ENCODE measurements at places on chromosomes 12 and 14.

GRCh38 chr12:106345746-106346145, 11.8 kb upstream of the POLR3B start:
- DNase-seq, result peak; percentile 13

- DNase-seq, result no peak
Measured at GRCh38 chr14:89428546-89429198, 11.6 kb upstream of the FOXN3 start.

GRCh38 chr14:56666716-56667115, 87.1 kb downstream of the TMEM260 start:
- no peak for DNase-seq

DNA sequence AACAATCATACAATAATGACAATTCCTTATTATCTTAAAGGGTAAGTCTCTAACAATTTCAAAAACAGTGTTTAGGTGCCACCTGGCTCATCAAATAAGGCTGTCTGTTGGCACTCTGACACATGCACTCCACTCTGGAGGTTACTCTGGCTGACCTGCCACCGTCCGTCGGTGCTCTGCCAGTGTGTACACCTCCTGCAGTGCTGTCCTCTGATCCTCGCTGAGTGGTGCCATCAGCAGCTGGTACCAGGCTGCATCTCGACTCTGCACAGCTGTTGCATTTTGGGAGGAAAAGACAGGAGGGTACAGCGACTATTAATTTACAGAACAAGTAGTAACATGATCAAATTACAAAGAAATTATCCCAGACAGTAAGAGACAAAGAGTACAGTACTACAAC, 63.9 kb downstream of the IPO8 start:
- DNase-seq, result no peak

DNA sequence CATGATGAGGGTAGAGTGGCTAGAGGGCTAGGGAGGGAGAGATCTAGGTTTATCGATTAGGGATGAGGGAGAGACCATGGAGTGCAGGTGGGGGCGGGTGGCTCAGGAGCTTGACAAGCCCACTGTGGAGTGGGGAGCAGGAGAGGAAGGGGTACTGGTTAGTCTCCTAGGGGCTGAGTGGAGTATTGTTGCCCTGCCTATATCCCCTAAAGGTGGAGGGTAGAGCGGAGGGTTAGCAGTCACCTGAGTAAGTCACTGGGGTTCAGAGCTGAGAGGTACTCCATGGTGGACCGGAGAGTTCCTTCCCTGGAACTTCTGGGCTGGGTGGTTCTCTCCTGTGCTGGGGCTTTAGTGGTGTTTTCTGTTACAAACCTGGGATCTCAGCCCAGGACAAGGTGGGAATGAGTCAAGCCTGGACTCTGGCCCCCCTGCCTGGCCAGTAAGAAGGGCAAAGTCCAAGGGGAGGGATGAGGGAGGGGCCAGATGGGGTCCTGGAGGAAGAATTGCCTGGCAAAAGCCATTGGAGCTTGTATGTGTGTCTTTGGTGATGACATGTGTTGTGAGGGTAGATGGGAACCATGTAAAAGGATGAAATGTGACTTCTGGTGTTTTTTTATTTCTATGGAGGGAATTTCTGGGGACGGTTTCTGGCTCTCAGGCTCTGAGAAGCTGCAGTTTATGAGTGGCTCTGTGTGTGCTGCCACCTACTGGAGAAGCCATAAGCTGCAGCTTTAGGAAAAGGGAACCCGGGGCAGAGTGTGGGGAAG, at the start of gene CIDEB:
Gene CIDEB, minus strand, starts transcription at position 403 of the 767 bp plus-strand sequence. Its CDS starts 119 bp downstream, at position 284.
- DNase-seq, result peak; percentile 72

DNA sequence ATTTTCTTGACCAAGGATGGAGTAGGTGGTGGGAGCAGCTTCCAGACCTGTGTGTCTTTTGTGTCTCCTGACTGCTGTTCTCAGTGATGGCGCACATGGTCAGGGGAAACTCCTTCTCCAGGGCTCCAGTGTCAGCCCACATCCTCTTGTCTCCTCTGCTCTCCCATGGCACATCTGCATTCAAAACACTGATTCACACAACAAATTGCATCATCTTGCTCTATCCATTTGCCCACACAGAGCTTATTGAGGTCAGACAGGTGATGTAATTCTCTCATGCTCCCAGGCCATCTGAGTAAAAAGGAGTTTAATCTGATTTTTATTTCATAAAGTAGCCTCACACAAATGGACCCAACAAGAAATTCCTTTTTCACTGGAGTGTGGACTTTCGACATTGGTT, 21.8 kb upstream of the TMEM132C start:
- DNase-seq, result no peak

DNA sequence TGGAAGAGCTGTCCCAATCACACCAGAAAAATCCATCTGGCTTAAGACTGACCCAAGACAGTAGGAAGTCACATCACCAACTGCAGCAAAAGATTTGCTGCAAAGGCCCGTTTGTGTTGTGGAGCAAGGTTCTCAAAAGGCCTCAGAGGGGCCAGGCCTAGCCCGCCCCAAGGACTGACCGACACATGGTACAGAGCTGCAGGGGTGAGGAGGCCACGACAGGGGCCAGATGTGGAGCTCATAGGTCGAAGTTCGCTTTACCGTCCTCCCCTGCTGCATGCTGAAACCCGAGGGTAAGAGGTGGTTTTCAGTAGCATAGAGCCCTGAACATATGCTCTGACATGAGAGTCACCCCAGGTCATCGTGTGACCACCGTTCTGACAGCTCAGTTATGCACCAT, 35.5 kb downstream of the PLBD1 start:
- DNase-seq, result no peak

GRCh38 chr12:112176321-112177010, 51.1 kb downstream of the TRAFD1 start:
- no peak for DNase-seq

DNA sequence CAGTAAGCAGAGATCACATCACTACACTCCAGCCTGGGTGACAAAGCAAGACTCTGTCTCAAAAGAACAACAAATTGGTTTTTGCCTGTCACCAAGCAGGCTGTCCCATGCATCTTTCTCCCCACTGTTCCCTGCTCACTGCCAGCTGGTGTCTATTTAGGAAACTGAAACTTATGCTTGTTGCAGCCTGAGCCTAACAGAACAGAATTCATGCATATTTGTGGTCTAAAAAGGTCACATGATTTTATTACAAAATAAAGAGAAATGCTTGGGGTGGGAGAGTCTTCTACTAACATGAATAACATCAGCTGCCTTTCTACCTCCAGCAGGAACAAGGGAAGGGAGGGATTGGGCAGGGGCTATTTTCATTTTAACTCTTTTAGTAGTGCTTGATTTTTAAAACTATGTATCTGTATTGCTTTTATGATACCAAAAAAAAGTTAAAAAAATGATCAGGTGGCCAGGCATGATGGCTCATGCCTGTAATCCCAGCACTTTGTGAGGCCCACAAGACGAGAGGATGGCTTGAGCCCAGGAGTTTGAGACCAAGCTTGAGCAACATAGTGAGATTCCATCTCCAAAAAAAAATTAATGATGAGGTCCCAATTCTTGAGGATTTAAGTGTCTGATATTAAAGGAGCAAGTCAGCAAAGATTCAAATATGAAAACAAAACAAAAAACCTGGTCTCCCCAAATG, 923 bp downstream of the STAT2 start:
- DNase-seq, result no peak

- no peak for DNase-seq
Measured at GRCh38 chr12:51687177-51687576, 96.1 kb downstream of the SCN8A start.

DNA sequence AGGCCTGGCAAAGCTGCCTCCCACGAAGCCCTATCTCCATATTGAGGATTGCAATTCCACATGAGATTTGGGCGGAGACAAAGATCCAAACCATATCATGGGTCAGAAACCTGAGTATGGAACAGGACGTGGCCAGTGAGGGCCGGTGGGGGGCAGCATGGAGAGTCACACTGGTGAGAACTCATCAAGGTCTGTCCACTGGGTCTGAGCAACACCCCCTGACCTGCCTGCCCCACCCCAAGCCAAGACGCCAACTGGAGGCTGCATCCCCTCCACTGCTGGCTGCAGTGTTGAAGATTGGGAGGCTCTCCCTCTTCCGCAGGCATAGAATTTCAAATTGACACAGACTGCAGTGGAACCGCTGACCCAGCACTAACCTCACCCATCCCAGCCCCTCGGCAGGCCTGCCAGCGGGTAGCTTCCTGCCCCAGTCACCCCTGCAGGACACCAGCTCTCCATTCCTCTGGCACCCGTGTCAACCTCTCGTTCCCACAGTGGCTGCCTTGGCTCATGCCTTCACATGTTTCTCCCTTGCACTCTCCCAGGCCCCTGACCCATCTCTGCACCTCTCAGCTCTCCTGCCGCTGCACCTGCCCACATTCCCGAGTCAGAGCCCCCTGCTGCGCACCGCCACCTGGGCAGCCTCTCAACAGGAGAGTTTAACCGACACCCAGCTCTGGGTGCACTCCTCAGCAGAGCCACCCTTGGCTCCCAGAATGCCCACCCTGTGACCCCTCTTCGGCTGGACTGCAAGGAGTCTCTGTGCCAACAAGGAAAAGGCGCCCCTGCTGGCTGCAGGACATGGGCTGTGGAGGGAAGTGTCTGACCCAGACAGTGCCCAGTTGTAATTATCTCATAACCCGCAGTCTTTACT, 45.2 kb upstream of the PPP2R5C start:
- DNase-seq, result no peak

DNA sequence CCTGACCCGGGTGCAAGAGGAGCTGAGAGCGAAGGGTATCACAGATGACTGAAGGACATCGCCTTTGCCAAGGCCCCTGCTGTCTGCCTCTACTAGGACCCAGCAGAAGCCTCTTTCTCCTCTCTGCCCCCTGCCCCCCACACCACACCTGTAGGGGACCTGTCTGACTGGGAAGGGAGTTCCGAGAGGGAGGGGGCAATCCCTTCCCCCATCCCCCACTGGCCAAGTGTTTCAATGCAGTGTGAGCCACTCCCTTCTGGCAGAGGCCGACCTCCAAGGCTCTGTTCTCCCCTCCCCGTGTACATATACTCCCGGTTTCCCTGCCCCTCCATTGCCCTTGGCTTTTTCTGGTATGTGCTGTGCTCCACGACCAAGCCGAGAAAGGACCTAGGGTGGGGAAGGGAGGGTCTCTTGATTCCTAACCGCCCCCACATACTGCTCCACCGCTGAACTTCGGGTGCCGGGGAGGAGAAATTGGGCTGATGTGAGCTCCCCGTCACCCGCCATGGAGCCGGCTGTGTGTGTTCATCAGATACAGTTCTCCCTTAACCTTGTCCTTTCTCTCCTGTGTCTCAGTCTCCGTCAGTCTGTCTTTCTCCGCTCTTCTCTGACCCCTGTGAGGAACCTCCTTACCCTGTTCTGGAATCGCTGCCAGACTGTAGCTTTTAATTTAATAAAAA, 2.0 kb upstream of the ARHGEF25 start:
- no peak for DNase-seq

DNA sequence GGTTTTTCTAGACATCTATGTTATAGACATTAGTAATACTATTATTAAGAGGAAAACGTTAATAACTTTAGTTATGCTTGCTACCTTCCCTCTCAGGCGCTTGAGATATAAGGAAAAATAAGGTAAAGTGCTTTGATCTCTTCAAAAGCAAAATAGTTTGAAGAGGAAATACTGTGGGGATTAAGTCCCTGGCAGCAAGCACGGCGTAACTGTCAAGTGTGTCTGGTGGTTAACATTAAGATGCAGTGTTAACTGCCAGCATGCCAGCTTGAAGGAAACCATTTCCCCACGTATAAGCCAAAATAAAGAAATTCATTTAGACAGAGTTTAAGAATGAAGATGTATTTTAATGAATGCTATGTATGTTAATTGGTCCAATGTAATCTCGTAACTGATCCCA, 31.8 kb downstream of the PELI2 start:
- DNase-seq, result no peak

GRCh38 chr14:77000340-77001270, 27.9 kb downstream of the IRF2BPL start:
- DNase-seq, result no peak

GRCh38 chr12:110366321-110367142, 37.0 kb downstream of the ANAPC7 start:
- no peak for DNase-seq

DNA sequence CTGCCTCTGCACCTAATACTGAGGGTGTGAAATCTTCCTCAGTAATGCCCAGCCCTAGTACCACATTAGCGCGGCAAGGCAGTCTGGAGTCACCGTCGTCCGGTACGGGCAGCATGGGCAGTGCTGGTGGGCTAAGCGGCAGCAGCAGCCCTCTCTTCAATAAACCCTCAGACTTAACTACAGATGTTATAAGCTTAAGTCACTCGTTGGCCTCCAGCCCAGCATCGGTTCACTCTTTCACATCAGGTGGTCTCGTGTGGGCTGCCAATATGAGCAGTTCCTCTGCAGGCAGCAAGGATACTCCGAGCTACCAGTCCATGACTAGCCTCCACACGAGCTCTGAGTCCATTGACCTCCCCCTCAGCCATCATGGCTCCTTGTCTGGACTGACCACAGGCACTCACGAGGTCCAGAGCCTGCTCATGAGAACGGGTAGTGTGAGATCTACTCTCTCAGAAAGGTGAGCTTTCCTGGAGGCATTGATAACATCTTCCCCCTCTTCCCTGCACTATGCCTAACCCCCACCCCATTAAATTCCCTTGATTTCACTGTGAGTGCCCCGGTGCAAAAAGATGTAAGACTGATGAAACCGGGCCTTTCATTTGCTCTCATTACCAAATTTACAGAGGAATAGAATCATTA, 291.4 kb downstream of the NAV3 start:
- no peak for DNase-seq

- DNase-seq, result no peak
Measured at GRCh38 chr12:50057896-50058670, 687 bp downstream of the ASIC1 start.

GRCh38 chr14:102863381-102863780, 59.1 kb upstream of the AMN start:
- DNase-seq, result no peak

- no peak for DNase-seq
Measured at GRCh38 chr12:65902500-65902899, 78.2 kb downstream of the HMGA2 start.

DNA sequence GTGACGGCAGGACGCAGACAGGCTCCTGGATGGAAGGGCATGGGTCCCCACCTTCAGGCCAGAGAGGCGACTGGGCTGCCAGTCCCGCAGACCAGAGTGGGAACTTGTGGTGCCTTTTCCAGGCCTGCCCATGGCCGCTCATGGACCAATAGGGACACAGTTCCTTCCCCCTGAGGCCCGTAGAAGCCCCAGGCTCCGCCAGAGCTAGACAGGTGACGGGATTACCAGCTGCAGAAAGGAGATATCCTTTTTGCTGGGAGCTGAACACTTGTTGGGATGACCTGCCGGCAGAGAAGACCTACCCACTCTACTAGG, 73.6 kb upstream of the RASSF8 start:
- DNase-seq, result no peak

GRCh38 chr12:116861320-116861719, 19.9 kb downstream of the HRK start:
- DNase-seq, result peak; percentile 49

GRCh38 chr14:57171363-57171762, 97.3 kb downstream of the EXOC5 start:
- DNase-seq, result no peak

DNA sequence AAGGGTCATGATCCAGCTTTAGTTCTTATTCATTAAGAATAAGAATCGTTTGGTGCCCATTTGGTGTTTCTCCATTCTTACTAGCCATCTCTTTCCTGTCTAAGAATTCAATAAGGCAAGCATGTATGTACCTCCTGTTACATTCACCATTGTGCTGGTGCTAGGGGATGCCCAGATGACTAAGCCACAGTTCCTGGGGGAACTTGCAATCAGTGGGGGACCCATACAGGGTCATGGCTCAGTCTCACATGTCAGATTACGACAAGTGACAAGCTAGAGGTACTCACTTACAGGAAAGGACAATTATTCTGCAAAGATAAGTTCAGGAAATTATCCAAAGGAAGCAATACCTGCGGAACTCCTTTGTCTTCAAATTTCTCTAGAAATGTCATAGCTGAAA, 125.4 kb downstream of the STXBP6 start:
- no peak for DNase-seq
